ENCODE measurements at places on chromosomes 6 and 20. TPM values are rescaled to one million over a fixed set of nuclear protein-coding genes. Genes with fewer than 3 reads are reported as not detected.

DNA sequence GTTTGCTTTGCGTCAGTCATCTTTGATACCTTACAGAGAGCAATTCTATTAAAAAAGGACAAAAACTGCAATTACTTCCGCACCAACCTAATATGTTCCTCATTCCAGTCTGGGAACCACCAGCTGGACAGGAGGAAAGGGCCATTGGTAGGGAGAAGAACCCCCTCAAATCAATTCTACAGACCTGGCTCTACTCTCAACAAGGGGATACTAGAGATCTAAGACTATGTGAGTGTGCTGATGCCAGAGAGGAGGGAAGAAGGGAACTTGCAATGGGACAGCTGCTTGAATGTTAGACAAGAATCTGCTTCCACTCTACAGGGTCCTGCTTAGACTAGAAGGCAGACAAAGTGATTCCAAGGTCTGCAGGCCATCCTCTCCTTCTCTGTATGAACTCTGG, 13.3 kb downstream of the MRPS18A start:
- DNase-seq: no peak

GRCh38 chr6:81985191-81985590, 232.7 kb upstream of the TENT5A start:
- no peak for DNase-seq

Gene TFAP2C
- 0.60 TPM for total RNA-seq

Gene PLAGL2
- 5.7 TPM for total RNA-seq

- no peak for DNase-seq
Measured at GRCh38 chr20:50341880-50342637, 151.4 kb downstream of the CEBPB start.

Gene SRMS
- total RNA-seq: not detected

GRCh38 chr20:55569084-55569483, 436.2 kb downstream of the CBLN4 start:
- DNase-seq: no peak

Gene SLC35B3
- total RNA-seq: 7.6 TPM

DNA sequence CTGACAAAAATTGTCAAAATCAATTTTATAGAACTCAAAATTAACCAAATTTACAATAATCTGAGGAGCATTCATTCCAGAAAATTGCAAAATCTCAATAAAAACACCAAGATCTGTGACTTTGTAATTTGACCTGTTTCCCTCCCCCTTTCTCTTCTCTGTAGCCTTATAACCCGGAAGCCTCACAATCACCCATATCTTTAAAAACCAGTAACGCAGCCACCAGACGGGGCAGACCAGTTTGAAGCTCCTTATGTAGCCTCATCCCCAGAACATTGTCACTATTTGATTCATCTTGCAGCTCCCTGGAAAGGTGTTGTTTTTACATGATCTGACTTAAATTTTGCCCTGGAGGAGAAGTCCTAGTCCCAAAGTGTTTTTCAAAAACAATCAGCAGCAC, 27.5 kb upstream of the TGM6 start:
- no peak for DNase-seq

DNA sequence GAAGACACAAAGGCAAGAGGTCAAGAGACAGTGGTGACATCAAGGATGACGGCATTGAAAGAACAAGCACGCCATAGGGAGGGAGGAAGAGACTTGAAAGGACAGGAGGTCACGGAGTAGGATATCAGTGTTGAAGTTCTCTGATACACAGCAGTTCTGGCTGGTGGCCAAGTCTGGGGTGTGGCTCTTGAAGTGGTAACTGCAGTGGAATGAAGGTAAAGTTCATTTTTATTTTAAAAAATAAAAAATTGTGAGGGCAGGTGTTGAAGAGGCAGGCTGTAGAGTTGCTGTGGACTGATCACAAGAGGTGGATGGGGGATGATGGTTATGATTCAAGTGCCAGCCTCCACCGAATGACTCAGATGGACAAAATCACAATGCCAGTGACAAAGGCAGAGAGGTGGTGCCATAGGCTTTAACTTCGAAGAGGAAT, 53.2 kb upstream of the BMP2 start:
- DNase-seq: no peak

GRCh38 chr6:110158479-110158878, 21.0 kb downstream of the WASF1 start:
- no peak for DNase-seq

Gene SLC22A23
- 8.0 TPM for total RNA-seq
